ENCODE measurements at places on chromosomes 16 and 17.

- no peak for DNase-seq
Observed at GRCh38 chr17:47704116-47704515, 10.2 kb downstream of the TBKBP1 start.

- no peak for DNase-seq
Observed at GRCh38 chr16:67458121-67458641, 22.8 kb downstream of the ATP6V0D1 start.

DNA sequence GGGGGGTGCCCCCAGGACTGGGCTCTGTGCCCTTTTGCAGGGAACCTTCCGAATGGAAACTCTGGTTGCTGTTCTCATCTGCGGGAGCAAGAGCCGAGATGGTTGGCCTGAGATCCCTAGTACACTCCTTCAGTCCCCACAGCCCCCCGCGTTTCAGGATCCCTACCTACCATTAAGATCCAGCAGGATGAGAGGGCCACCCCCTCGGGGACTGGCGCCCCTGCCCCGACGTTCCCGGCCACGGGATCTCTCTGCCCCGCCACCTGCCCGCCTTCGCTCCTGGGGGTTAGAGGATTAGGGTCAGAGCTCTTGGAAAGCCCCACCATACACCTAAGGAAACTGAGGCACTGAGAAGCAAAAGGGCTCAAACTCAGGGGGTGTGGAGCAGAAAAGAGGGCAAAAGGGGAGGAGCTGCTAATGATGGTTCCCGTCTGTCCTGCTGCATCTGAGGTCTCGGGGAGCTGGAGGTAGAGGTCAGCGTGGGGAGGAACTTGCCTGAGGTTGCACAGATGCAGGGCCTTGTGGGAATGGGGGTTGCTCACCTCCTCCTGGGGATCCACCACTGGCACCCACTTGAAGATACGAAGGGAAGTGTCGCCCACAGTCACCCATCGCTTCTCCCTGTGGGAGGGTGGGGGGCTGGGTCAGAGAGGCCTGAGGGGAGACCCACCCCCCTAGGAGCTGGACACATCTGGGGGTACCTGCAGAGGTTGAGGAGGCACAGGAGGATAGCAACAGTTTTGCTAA is 1.0 kb downstream of the BCL7C start:
- DNase-seq: no peak

- DNase-seq: no peak
Observed at GRCh38 chr16:64823481-64824075, 298.3 kb downstream of the CDH11 start.

- no peak for DNase-seq
Observed at GRCh38 chr17:83131401-83132011, 52.1 kb downstream of the METRNL start.

DNA sequence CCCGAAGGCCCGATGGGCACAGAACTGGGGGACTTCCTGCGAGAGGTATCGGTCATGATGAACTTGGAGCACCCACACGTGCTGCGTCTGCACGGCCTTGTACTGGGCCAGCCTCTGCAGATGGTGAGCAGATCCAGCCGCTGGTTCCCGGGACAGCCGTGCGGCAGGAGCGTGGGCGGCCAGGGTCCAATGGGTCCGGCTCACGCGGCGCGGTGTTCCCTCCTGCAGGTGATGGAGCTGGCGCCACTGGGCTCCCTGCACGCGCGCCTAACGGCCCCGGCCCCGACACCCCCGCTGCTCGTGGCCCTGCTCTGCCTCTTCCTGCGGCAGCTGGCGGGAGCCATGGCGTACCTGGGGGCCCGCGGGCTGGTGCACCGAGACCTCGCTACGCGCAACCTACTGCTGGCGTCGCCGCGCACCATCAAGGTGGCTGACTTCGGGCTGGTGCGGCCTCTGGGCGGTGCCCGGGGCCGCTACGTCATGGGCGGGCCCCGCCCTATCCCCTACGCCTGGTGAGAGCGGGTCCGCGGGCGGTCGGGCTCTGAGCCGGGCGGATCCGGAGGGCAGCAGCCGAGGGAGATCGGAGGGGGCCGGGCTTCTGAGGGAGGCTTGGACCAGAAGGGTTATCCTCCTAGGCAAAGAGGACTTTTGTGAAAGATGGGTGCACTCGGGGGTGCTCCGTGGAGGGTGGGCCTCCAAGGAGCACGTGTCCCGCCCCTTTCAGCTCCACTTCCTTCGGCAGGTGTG is 3.0 kb downstream of the TNK1 start:
- peak; percentile 17 for DNase-seq

DNA sequence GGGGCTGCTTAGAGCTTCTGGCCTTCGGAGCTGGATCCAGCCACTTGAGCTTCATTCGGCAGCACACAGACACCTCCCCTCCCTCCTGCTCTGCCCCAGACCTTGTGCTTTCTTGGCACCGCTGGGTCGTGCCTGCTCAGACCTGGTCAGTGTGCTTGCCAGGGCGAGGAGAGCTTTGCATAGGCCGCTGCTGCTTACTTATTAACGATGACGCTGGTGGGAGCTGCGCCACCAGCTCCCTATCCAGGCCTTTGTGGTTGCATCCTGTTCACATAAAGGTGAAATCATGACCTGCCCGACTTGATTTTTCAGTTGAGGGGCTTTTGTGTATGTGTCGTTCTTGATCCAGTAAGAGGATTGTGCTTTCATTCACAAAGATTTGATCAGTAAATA is 101.1 kb downstream of the MSI2 start:
- no peak for DNase-seq

- DNase-seq: no peak
Observed at GRCh38 chr17:51540151-51540550, 279.8 kb downstream of the UTP18 start.

GRCh38 chr17:19286751-19287341 is 49.7 kb downstream of the EPN2 start:
- DNase-seq: no peak

DNA sequence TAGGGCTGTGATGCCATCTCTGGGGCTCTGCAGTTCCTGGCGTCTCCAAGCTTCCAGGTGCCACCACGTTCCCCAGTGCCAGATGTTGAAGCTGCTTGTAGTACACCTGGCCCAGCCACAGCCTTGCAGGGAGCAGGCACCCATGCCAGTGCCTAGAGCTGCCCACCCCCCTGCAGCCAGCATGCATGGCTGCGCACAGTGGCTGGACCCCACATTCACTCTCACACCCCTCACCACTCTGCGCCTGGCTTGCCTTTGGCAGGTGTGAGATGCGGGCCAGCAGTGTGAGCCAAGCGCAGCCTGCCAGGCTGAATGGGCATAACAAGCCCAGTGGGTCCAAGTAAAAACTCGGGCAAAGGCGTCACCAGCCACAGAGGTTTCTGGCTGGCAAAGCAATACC is 75.4 kb upstream of the CHMP6 start:
- no peak for DNase-seq

DNA sequence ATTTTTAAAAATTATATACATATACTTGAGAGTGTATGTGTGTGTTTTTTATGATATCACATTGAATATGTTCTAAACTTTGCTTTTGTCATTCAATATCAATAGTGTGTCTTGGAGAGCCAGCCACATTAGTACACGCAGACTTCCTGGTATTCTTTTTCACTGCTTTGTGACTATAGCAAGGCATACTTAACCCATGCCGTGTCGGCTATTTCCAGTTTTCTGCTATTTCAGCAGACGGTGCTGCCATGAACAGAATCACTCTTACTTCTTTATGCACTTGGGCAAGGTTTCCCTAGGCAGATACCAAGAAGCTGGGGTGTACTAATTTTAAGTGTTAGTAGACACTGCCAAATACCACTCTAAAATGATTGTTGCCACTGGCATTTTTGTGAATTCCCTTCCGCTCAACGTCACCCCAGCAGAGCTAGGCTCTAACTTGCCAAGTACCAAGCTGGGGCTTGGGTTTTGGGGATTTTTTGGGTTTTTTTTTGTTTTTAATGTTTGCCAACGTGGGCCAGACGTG is 134.9 kb downstream of the SOCS1 start:
- no peak for DNase-seq

GRCh38 chr16:80174416-80174815 is 366.4 kb upstream of the DYNLRB2 start:
- no peak for DNase-seq

DNA sequence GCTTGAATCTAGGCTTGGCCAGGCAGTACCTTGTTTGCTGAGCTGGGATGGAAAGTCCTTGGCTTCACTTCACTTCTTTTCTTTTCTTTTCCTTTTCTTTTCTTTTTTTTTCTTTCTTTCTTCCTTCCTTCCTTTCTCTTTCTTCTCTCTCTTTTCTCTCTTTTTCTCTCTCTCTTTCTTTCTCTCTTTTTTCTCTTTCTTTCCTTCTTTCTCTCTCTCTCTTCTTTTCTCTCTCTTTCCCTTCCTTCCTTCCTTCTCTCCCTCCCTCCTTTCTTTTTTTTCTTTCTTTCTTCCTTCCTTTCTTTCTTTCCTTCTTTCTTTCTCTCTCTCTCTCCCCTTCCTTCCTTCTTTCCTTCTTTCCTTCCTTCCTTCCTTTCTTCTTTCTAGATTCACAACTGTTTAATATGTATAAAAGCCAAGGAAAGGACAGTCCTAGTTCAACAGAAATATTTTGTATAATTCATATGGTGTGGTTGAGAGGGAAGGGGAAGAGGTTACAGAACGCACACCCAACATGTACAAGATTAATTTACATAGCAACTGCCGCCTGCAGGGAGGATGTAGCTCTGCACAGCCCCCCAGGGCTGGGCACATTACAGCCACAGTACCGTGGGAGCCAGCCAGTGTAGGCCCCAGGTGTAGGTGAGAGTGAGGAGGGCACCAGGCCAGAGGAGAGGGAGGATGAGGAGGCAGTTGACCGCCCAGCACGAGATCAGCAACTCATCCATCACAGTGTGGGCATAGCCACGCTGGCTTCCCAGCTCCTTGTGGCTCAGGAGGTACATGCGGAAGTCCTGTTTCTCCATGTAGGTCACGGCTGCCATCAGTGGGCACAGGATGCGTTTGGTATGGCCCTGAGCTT is 9.7 kb upstream of the ITGB3 start:
- DNase-seq: no peak

DNA sequence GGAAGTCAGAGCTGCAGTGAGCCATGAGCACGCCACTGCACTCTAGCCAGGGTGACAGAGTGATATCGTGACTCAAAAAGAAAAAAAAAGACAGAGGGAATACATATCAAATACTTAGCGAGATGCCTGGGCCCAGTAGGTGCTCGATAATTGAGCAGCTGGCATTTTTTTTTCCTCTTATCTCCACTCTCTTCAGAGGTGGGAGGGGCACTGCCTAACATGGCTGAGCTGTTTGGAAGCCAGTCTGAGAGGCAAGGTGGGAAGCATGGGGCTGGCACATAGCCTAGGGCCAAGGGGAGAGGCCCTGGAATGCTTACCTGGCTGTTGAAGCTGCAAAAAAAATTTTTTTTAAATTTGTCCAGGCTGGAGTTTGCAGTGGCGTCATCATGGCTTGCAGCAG is 38.4 kb downstream of the HIC1 start:
- no peak for DNase-seq

DNA sequence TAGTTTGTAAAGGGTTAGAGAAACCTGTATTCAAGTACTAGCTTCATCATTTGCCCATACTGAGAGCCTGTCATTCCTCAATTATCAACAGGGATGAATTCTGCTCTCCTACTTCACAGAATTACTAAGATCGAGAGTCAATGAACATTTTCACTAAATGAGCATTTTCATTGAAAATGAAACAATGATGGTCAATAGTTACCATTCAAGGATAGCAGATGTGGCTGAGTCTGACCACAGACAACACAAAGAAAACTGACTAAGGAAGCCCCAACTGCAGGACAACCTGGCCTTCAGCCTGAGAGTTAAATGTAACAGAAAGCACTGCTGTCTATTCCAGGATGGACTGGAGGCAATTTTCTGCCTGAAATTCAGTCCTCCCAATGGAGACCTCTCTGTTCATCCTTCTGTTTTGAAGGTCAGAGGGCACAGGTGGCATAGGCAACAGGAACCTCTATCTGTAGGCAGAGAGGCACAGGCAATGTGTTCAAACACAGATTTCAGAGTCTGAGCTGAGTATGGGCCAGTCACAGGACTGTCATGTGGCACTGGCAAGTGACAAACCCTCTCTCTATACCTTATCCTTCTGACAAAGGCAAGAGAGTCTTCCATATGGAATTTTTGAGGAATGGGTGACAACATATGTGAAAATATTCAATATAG is 19.5 kb downstream of the TRAF4 start:
- no peak for DNase-seq

- DNase-seq: no peak
Observed at GRCh38 chr17:63914471-63914870, 3.4 kb upstream of the CSHL1 start.

DNA sequence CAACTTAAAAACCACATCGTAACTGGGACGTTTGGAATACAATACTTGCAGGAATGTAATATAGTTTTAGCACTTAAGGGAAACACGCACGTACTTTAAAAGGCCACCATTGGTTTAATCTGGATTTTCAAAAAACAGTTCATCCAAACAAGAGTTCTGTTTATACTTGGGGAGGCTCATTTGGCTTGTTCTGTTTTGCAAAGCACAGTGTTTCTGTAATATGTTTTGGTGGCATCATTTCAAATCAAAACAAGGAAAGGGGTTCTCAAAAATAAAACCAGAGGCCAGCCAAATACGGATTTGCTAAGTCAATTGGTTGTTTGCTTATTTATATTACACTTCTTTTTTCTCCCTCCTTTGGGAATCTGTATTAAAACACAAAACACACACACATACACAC is 656.1 kb upstream of the SOX9 start:
- DNase-seq: no peak

DNA sequence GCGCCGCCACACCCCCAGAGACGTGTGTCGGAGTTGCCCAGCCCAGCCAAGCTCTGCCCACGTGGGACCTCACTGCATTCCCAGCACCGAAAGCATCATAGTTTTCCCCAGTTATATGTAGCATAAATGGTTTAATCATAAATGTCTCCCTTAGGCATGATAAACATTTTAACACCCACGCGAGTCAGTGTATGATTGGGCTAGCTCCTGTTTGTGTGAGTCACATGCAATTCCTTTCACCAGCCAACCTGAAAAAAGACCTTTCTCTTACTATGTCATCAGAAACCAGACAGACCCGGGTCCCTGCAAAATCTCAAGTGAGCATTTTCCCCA is 9.2 kb downstream of the TAF1C start:
- DNase-seq: no peak

DNA sequence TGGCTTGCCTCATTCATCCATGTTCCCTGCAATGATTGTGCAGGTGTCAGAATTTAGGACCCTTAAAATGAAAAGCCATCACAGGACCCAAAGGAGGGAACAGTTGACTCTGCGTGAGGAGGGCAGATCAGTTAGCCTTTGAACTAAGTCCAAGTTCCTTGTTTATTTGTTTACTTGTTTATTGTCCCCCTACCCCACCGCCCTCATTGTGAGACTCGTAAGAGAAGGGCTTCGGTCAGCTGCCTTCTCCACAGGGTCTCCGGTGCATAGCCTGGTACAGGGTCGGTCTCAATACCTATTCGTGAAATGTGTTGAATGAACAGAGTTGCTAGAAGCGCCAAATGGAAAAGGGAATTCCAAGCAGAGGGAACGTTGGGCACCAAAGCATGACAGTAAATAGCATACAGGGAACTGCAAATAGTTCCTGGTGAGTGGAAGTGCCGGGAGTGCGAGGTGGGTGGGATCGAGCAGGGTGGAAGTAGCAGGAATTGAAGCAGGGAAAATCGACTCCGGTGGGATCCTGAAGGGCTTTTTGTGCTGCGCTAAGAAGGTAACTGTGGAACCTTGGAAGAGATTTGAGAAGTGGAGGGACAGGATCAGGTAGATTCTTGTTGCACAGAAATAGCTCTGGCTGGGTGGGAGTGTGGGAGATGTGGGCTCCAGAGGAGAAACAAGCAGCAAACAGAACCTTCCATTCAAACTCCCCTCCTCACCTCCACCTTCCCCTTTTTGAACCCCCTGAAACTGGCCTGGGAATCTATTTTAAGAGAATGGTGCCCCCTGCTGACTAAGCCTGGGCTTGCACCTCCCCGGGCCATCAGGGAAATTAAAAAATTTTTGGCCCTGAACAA is 12.7 kb downstream of the SLC35B1 start:
- no peak for DNase-seq

GRCh38 chr16:81937305-81938038 is 73.8 kb downstream of the SDR42E1 start:
- DNase-seq: peak; percentile 26
